ENCODE measurements at places on chromosomes 13 and 19. TPM values are rescaled to one million over a fixed set of nuclear protein-coding genes. Genes with fewer than 3 reads are reported as not detected.

- H3K27ac ChIP-seq = no peak overlapping the region
- H3K36me3 ChIP-seq = no peaks in the 10 kb centered on the region
- no peaks in the 10 kb centered on the region for H3K4me1 ChIP-seq
- no peak overlapping the region for H3K4me3 ChIP-seq
- DNase-seq = no peak
- no peaks in the 10 kb centered on the region for H3K27me3 ChIP-seq
Measured at GRCh38 chr13:40780822-40781401, 8.5 kb upstream of the SLC25A15 start.

DNA sequence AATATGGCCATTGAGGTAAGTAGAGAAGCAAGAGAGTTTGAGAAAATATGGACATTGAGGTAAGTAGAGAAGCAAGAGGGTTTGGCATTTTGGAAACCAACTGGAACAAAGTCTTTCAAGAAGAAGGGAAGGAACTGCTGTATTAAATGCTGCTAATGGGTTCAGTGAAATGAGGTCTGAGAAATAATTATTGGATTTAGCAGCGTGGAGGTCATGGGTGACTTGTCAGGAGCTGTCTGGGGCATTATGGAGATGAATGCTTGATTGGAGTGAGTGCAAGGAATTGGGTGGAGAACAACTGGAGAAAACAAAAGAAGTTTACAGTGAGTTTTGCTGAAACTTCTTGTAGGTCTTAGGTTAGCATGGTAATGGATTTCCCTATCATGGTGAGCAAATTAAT, 232.3 kb downstream of the ATP8A2 start:
- no peak for DNase-seq
- H3K27ac ChIP-seq = no peak overlapping the region
- H3K36me3 ChIP-seq = no peaks in the 10 kb centered on the region
- H3K4me3 ChIP-seq = no peak overlapping the region

Gene PINLYP
- 6.6 TPM for total RNA-seq

- no peak for DNase-seq
- H3K36me3 ChIP-seq = peaks cover 5% of the 10 kb centered on the region
- H3K4me3 ChIP-seq = no peak overlapping the region
- peak overlapping the region; percentile 98 for H3K27ac ChIP-seq
- H3K4me1 ChIP-seq = peaks cover 70% of the 10 kb centered on the region
Measured at GRCh38 chr19:47507924-47508553, 6.8 kb downstream of the NAPA start.

- H3K27me3 ChIP-seq = no peaks in the 10 kb centered on the region
- no peaks in the 10 kb centered on the region for H3K36me3 ChIP-seq
- H3K4me3 ChIP-seq = no peak overlapping the region
- peaks cover 25% of the 10 kb centered on the region for H3K4me1 ChIP-seq
- DNase-seq = no peak
- H3K27ac ChIP-seq = no peak overlapping the region
Measured at GRCh38 chr19:52991484-52991883, 22.2 kb upstream of the ERVV-1 start.

GRCh38 chr13:69288026-69288425, 819.6 kb upstream of the ATXN8OS start:
- H3K27me3 ChIP-seq = no peaks in the 10 kb centered on the region
- H3K4me1 ChIP-seq = no peaks in the 10 kb centered on the region
- no peak overlapping the region for H3K27ac ChIP-seq
- H3K36me3 ChIP-seq = no peaks in the 10 kb centered on the region
- H3K4me3 ChIP-seq = no peak overlapping the region

Gene ATCAY
- 2.1 TPM for total RNA-seq

- H3K36me3 ChIP-seq = no peaks in the 10 kb centered on the region
- no peak overlapping the region for H3K4me3 ChIP-seq
- no peak for DNase-seq
- H3K27ac ChIP-seq = no peak overlapping the region
- peaks cover 24% of the 10 kb centered on the region for H3K27me3 ChIP-seq
Measured at GRCh38 chr19:44908836-44909261, 3.3 kb downstream of the APOE start.

Gene GJA3
- total RNA-seq = not detected

Gene APC2
- total RNA-seq = 1.1 TPM

DNA sequence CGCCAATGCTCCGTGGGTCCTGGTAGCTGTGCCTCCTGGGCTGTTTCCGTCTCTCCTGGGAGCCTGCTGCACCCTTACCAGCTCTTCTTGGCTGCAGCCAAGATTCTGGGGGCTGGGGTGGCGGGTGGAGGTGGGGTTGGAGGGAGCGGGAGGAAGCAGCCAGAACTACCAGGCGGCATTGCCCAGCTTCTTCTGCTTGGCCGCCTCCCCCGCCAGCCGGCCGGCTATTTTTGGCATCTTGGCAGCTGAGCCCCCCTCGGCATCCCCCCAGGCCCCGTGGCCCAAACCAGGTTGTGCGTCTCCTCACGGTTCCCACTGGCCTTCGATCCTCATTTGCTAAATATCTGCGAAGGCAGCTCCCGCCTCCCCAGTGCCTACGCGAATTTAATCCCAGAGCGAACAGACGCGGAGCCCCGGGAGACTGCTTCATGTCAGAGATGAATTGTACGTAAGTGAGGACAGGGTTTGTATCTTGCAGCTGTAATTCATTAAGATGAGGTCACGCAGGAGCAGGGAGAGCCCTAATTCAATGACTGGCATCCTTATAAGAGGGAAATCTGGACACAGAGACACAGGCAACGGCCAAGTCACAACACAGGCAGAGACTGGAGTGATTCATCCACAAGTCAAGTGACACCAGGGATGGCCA, 12.8 kb upstream of the PEAK3 start:
- peak overlapping the region; percentile 18 for H3K27ac ChIP-seq
- peaks cover 21% of the 10 kb centered on the region for H3K27me3 ChIP-seq
- H3K4me3 ChIP-seq = peak overlapping the region; percentile 26
- peak; percentile 84 for DNase-seq

- peak overlapping the region; percentile 65 for H3K27ac ChIP-seq
- peak overlapping the region; percentile 46 for H3K4me3 ChIP-seq
- H3K36me3 ChIP-seq = peaks cover 14% of the 10 kb centered on the region
- no peaks in the 10 kb centered on the region for H3K27me3 ChIP-seq
Measured at GRCh38 chr19:2239771-2240770, 3.4 kb downstream of the SF3A2 start.

- no peaks in the 10 kb centered on the region for H3K27me3 ChIP-seq
- no peak overlapping the region for H3K27ac ChIP-seq
- H3K4me1 ChIP-seq = no peaks in the 10 kb centered on the region
- H3K4me3 ChIP-seq = no peak overlapping the region
- peak; percentile 62 for DNase-seq
- no peaks in the 10 kb centered on the region for H3K36me3 ChIP-seq
Measured at GRCh38 chr13:113929628-113930615, 44.0 kb downstream of the C13orf46 start.

DNA sequence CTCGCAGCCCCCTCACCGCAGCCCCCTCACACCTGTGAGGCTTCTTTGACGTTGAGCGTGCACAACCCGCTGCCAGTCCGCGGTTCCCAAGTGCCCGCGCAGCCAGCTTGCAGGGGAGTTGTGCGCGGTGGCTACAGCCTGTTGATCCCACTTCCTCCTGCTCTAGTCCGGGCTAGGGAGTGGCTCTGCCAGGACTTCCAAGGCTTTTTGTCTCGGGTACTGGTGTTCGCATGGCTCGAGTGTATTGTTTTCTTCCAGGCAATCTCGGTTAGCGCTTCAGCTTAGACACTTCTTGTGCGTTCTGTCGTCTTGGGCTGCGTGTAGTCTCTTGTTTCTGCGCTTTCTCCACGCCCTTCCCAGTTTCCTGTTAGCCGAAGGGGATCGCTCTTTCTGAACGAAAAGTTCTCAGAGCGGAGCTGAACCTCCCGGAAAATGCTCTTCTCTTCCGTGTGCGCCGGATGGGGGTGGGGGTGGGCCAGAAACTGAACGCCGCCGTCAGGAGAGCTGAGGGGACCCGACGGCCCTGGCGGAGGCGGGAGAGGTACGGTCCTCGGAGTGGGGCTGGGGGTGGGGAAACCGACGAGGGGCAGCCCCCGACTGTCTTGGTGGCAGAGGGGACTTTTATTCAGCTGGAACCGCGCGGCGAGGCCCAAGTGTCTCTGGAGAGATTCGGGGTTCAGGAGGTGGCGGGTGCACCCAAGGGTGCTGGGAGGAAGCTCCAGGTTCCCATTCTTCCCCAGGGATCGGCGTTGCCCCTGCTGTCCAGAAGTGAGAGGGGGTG, 697 bp upstream of the DGKH start:
- peak; percentile 70 for DNase-seq
- no peaks in the 10 kb centered on the region for H3K36me3 ChIP-seq
- H3K4me1 ChIP-seq = peaks cover 23% of the 10 kb centered on the region
- H3K27ac ChIP-seq = peak overlapping the region; percentile 96
- peak overlapping the region; percentile 95 for H3K4me3 ChIP-seq
- no peaks in the 10 kb centered on the region for H3K27me3 ChIP-seq

Gene KRTDAP
- total RNA-seq = not detected

All from sigmoid colon (tissue), 7 donors.